Stimulated activated CD8-positive, alpha-beta memory T cell treated with anti-CD3 and anti-CD28 coated beads, Interleukin-7, amount 100 ng/mL, for 1 hour (primary cell): ENCODE measurements at places on chromosomes 3 and 15.

DNA sequence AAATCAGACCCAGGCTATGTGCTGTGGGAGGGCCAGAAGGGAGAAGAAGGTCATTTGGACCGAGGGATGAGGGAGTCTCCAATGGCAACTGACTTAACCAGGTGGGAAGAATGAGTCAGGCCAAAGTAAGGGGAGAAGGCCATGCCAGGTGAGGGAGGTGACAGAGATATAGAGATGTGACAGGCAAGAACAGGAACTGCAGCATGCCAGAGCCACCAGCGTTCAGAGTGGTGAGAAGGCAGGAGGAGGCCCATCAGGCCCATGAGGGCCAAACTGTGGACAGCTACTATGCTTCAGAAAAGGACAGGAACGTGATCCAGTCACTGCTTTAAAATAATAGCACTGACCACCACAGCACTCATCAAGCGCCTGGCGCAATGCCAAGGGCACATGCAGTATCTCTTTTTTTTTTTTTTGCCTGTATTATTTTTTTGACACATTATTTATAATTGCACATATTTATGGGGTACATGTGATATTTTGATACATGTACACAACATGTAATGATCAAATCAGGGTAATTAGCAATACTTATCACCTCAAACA, 154.3 kb upstream of the IGF1R start:
- no peak for DNase-seq

DNA sequence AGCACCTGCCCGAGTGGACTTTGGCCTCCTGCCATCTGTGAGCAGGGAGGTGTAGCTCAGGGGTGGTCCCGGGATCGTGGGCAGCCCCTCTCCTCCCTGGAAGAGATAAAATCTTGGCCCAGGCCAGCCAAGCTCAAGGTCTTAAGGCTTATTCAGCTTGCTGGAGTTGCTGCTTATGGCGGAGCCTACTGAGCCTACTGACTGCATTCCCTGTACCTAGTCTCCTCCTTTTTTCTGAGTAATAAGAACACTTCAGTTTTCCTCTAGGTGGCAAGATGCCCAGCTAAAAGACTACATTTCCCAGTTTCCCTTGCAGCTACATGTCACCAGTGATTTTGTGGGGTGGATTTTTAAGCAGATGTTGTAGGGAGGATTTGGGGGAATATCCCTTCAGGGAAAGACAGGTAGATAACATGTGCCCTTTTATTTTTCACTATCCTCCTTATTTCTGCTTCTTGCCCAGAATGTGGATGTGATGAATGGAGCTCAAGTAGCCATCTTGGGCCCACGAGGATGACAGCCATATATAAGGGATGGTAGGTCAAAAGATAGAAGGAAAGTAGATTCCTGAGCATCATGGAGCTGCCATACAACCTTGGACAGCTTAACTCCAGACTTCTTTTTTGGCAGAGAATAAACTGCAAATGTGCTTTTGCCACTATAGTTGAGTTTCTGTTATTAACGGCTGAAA, 41.4 kb upstream of the INSYN1 start:
- no peak for DNase-seq

GRCh38 chr15:60421544-60421943, 23.8 kb upstream of the ANXA2 start:
- DNase-seq: no peak

- no peak for DNase-seq
Observed at GRCh38 chr3:18144571-18144970, 280.6 kb downstream of the SATB1 start.
